Stimulated activated CD8-positive, alpha-beta memory T cell treated with anti-CD3 and anti-CD28 coated beads, Interleukin-7, amount 100 ng/mL, for 1 hour (primary cell): ENCODE measurements at places on chromosomes 2 and 18.

GRCh38 chr2:17879913-17880274, 1.4 kb downstream of the KCNS3 start:
- no peak for DNase-seq

- no peak for DNase-seq
Measured at GRCh38 chr2:216156822-216157221, 47.7 kb downstream of the XRCC5 start.

GRCh38 chr2:424306-425171, 136.6 kb upstream of the ALKAL2 start:
- DNase-seq, result no peak

DNA sequence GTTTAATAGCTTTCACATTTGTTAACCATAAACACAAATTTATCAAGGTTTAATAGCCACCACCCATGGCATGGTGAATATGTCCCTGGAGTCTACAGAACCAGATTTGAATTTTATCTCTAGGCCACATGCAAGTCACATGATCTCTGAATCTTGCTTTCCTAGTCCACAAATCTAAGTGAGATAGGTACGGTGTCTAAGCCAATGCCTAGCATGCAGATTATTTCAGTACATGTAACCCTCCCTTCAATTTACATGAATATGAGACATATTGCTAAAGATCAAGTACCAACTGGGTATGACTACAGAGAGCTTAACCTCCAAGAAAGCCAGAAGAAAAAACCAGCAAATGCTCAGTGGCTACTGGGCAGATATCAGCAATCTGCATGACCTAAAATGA, 10.0 kb downstream of the ZNF24 start:
- no peak for DNase-seq

GRCh38 chr18:2240311-2240705, 331.0 kb downstream of the METTL4 start:
- DNase-seq, result no peak

DNA sequence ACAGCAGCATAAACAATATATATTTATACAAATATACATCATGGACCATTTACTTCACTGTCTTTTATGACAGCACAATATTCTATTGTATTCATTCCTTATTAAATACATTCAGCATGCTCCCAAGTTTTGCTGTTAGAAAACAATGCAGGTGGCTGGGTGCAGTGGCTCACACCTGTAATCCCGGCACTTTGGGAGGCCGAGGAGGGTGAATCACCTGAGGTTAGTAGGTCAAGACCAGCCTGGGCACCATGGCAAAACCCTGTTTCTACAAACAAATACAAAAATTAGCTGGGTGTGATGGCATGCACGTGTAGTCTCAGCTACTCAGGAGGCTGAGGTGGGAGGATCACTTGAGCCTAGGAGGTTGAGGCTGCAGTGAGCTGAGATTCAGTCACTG, 39.0 kb downstream of the NPC1 start:
- DNase-seq, result no peak

- no peak for DNase-seq
Measured at GRCh38 chr2:100726866-100727265, 93.1 kb upstream of the NPAS2 start.

DNA sequence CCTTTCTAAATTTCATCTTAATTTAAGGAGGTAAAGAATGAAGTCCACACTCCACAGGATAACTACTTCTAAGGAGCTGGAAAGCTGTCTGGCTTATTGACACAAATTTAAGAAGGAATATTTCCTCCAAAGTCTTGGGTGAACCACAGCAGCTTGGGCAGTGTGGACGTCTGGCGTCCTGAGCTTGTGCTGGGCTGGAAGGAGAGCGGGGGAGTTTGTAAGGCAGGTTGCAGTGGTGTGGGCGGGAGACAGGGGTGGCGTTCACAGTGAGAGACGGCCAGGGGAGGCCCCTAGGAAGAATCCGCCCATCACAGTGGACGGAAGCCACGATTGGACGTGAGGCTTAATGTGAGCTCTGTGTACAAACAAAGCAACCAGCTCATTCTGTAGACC, 25.7 kb downstream of the ADI1 start:
- no peak for DNase-seq

- DNase-seq, result no peak
Measured at GRCh38 chr2:27320958-27321543, 1.8 kb downstream of the MPV17 start.

DNA sequence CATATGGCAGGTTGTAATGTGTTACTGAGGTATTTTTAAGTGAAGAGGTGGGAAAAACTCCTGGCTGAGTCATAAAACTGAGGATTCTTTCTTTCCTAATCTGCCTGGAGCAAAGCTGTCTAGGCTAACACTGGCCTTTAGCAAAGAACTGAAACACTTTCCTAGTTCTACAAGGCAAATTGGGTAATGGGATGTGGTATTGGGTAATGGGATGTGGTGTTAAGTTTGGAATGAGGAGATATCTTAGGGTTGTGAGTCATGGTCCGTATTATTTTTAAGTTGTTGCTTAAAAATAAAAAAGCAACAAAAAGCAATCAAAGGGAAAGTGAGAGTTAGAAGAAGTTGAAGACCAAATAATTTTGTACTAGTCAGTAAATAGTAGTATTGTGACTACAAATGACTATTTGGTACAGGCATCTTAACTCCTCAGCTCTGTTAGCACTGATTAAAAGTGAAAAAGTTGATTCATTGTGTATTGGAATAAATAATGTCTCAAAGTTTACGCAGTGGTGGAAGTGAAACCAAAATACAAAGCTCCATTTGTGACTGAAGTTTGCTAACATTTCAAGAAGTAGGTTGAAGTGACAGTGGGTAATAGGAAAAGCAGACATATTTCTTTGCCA, 216.8 kb downstream of the CAMKMT start:
- DNase-seq, result no peak

- no peak for DNase-seq
Measured at GRCh38 chr2:97660775-97661389, 3.0 kb downstream of the ACTR1B start.

- no peak for DNase-seq
Measured at GRCh38 chr2:224190936-224191270, 151.8 kb upstream of the SERPINE2 start.

GRCh38 chr2:124540805-124541204, 515.7 kb downstream of the CNTNAP5 start:
- DNase-seq, result no peak

GRCh38 chr18:77749089-77749488, 499.4 kb downstream of the GALR1 start:
- no peak for DNase-seq

DNA sequence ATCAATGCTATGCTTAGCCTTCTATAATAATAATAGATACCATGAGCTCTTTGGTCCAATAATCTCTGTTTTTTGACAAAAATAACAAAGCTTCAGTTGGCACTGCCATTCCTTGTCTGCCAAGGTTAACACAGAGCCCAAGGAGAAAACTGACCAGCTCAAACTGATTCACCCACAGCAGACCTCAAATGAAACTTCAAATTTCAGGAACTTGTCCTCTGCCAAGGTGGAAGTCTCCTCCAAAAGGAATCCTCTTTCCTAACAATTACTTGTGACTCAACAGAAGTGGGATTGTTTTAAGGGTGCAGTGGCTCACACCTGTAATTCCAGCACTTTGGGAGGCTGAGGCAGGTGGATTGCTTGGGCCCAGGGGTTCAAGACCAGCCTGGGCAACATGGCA, 12.1 kb downstream of the AAK1 start:
- DNase-seq, result no peak

DNA sequence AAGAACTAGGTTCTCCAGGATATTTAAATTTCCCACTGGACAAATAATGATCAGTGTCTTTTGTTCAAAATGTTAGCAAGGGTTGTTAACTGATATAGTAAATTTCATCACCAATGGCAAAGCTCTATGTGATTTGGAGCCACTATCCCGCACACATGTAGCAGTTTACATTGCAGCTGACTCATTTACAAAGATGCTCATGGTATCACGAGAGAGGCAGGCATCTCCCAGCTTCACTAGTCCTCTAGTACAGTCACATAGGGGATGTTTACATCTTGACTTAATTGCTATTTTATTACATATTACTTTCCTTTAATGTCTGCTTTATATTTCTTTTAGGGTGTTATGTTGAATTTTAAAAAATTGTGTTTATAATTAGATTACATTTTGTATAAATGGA, 30.7 kb downstream of the KCNE4 start:
- DNase-seq, result no peak

DNA sequence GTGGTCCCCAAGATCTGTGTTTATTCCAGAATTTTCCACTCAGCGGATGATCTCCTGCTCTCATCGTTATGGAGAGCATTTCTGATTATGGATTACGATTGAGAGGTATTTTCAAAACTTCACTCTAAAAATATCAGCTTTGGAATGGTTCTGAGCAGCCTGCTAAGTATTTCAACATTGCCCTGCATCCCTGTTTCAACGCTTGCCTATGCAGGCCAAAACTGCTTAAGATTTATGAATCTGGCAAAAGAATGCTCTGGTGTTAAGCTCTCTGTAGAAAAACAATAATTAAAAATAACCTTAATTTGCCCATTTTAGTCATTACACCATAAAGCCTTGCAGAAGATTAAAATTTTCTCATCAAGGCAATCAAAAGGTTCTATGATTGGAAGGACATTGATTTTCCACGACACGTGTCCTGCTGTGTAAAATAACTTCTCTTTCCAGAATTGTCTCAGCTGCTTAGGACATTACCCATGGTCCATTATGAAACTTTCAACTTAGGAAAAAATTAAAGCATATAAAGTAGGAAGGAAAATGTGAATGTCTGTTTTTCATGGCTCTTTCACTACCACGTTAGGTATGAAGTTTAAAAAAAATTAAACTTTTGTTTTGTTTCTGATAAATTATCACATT, 229.9 kb downstream of the ACKR3 start:
- DNase-seq, result no peak
